ENCODE measurements at places on chromosomes 13 and 19. TPM values are rescaled to one million over a fixed set of nuclear protein-coding genes. Genes with fewer than 3 reads are reported as not detected.

Gene ZNF579
- polyA plus RNA-seq, result 4.4 TPM

Gene OVOL3
- polyA plus RNA-seq, result not detected

Gene PNMA8A
- 0.10 TPM for polyA plus RNA-seq

Gene CPT1C
- 4.1 TPM for polyA plus RNA-seq

Gene KHSRP
- 96.2 TPM for polyA plus RNA-seq

Gene CASP14
- polyA plus RNA-seq, result 0.22 TPM

Gene PBX4
- polyA plus RNA-seq, result 1.4 TPM
